H54 (cell line): ENCODE measurements at places on chromosomes 3 and 15.

DNA sequence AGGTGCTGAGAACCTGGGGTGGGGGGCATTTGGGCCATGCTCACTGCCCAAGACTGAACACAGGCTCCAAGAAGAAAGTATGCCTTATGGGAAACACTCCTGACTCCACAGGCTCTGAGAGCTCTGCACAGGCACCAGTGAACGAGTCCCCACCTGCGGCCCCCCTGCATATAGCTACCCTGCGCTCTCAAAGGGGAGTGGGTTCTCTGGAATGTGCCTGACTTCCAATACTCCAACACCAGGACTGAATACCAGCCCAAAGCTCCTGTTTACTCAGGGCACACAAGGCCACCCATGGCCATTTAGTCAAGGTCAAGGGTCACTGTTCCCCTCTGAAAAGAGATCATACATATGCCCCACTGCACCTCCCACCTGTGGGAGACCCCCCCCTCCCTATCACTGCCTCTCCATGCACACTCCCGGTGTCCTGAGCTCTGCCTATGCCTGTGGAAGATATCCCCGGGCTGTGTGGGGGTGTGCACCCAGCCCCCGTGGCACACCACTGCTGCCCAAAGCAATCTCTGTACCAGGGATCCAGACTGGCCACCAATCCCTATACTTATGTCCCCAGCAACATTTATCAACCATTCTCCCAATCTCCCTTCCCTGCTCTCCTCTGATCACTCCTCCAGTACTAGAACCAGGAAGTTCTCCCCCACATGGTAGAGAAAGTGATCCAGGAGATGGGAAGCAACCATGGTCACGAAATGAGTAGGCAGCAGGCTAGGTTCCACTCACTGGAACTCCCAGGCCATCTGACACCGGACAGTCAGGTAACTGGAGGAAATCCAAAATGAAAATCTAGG is 1.5 kb upstream of the PLXNB1 start:
- DNase-seq, result no peak

DNA sequence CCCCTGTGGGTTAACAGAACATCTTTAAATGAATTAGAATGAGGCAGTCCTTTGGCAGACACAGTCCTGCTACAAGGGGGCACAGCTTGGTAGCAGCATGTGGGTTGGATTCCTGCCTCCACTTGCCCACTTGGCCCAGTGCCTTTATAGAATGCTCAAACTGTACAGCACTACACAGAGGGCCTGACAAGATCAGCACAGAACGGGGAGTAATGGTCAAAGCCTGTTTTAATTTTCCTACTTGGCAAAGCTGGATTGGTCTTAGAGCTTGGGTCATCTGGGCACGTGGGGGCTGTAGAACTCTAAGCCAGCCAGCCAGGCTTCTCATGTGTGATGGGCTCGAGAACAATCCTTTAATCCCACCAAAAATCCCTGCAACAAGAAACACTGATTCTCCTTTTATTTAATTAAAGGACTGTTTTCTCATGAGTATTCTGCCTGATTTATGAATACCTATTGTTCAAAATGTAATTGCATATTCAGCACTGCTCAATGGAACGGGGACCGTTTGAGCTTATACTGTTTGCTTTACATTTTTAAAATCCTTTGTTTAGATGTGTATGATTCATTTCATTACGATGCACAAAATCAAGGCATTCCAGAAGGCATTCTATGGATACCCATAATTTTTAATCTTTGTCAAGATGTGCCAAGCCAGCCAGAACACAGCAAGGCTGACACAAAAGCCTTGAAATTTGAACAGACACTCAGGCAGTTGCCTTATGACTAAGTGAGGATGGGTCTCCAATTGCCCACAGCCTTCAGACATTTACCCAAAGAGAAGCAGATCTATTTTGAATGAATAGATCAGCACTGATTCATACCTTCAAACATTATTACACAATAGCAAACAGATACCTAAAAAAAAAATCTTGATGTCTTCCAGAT is 249.3 kb upstream of the TGFBR2 start:
- no peak for DNase-seq

- DNase-seq, result no peak
Observed at GRCh38 chr3:193945143-193945542, 190.8 kb upstream of the HES1 start.

DNA sequence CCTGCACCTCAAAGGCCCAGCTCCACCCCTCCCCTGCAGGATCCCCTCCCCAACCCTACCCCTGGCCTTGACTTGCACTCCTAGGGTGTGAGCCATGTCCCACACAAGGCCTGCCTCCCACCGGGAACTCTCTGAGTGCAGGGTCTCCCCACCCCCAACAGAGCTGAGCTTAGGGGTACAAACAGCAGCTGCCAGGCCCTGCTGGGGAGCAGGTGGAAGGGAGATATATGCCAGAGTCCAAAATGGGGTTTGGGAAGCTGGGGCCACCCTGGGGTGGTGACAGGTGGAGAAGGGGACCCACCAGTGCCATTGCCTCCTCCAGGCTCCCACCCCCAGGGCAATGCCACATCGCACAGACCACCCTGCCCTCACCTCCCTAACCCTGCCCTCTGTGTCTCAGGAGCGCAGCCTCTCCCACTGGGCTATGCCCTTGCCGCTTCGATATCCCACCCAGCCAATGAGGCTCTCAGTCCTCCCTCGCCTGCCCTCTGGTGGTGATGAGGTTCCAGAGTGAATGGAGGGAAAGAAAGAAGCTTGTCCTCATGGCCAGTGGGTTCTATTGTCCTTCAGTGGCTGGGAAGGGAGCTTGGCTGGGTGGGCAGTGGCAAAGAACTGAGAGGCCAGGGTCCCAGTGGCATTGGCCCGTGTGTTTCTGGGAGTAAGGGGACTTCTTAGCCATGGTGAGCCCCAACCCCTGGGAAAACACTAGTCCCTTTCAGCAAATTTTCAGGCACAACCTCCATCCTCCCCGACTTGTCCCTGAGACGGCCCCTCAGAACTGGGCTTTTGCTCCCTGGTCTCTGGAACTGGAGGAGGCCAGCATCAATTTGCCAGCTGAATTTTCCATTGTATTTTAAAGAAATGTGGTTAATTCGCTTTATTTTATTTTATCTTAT is 46.8 kb downstream of the CYP11A1 start:
- no peak for DNase-seq

DNA sequence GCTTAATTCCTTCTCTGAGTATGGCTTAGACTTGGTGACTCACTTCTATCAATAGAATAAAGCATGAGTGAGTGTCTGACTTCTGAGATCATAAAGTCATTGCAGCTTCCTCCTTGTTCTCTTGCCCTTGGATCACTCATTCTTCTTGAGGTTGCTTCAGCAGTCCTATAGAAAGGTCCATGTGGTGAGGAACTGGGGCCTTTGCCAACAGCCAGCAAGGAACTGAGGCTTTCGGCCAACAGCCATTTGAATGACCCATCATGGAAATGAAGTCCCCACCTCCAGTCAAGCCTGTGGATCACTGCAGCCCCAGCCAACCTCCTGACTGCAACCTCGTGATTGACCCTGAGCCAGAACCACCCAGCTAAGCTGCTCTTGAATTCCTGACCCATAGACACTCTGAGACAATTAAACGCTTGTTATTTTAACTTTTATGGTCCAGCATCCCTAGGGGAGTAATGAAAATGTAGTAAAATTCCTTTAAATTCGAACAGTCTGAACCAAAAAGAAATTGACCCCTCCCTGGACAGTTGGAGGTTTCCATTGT is 84.5 kb downstream of the WDR76 start:
- peak; percentile 64 for DNase-seq

- DNase-seq, result peak; percentile 58
Observed at GRCh38 chr3:187748050-187748481, 2.8 kb upstream of the BCL6 start.

DNA sequence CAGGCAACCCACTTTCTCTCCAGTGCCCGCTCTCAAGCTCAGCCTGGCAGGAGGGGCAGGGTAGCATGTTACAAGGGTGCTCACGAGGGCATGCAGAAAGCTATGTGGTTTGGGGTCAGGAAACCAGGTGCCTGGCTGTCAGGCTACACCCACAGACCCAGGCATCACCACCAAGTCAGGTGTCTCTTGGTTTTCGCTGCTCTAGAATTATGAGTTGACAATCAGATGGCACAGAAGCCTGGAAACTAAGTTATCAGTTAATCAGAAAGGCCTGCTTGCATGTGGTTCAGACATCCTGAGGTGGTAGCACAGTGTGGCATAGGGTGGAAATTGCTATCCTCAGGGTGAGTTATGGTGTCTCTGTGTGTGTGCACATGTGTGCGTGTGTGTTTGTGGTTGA is 16.2 kb upstream of the CCR9 start:
- no peak for DNase-seq

- peak; percentile 40 for DNase-seq
Observed at GRCh38 chr3:149970716-149971402, at the start of gene PFN2. Gene PFN2 (minus strand): TSS chr3:149970895. CDS start chr3:149970856, 39 bp downstream.

GRCh38 chr3:25724948-25725645 is 58.1 kb downstream of the NGLY1 start:
- DNase-seq, result no peak

DNA sequence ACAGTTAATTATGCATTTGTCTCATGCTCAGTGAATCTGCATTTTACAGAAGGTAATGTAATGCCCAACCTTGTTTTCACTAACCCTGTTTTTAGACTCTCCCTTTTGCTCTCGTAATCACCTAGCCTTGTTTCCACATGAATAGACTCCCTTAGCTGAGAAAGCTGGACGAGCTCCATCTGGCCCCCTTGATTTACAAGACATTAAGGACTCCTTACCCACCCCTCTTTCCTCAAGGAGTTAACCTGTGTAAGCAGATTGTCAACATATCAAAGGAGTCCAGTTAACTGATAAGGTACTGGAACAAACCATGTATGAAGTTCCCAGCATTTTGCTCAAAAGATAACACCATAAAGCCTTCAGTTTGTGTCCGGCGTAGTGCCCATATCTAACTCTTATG is 99.6 kb downstream of the VPS8 start:
- DNase-seq, result no peak

DNA sequence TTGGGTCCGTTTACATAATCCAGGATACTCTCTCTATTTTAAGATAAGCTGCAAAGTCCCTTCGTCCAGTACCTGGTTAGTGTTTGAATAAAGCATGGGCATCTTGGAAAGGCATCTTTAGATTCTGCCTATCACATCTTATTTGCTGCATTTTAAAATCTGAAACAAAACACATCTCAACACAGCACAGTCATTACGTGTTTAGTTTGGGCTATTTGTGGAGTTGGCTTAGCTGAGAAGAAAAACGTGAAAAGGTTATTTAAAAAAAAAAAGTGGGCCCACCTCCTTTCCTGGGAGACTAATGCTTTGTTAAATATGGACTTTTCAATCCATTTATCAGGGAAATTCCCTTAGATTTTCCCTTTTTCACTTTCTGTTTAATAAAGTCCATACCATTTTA is 174.5 kb upstream of the WNT5A start:
- DNase-seq, result no peak

GRCh38 chr15:81893182-81893835 is 152.5 kb downstream of the MEX3B start:
- no peak for DNase-seq
